ENCODE measurements at places on chromosomes 1 and 21. TPM values are rescaled to one million over a fixed set of nuclear protein-coding genes. Genes with fewer than 3 reads are reported as not detected.

- no peak for DNase-seq
These were observed 129.3 kb upstream of the PLPPR5 start for GRCh38 chr1:99133756-99134500.

DNA sequence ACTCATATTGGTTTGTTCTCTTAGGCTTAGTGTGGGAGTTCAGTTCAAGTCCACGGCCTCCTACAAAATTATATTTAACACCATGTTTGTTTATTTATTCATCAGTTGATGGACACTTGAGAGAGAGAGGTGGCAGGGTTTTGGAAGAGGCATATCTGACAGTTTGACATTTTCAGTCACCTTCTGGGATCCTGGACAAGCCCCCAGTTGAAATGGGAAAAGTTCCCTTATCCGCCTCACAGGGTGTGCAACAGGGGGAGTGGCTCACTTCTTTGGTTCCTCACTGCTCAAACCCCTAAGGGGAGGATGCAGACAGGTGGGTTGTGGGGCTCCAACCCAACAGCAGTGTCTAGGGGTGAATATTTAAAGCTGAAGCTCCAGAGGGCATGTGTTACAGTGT lies 52.3 kb upstream of the TNFSF18 start:
- no peak for DNase-seq

DNA sequence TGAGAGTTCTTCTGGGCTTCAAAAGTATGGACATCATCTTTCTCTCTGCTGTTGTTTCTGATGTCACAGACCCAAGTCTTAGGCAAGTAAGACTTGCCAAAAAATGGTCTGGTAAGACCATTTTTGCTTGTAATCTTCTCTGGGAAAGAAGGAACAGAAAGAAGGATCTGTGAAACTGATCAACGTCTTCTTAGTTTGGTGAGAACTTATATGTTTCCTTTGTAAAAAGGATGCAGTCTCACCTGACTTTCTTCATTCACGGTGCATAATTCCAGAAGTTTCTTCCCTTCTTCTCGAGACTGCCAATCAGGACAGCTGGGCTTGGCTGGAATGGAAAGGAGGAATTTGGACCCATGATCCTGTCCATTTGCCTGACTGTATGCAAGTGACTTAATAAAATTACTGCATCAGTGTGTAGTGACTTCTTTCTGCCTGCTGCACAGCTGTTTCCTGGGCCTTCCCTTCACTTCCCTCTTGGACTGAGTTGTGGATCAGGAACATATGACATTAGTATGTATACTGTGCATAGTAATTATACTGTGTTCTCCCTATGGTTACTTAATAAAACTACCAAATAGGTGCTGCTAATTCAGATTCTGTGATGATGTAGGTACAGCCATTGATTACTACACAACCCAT lies 7.6 kb upstream of the DENND1B start:
- DNase-seq: no peak

DNA sequence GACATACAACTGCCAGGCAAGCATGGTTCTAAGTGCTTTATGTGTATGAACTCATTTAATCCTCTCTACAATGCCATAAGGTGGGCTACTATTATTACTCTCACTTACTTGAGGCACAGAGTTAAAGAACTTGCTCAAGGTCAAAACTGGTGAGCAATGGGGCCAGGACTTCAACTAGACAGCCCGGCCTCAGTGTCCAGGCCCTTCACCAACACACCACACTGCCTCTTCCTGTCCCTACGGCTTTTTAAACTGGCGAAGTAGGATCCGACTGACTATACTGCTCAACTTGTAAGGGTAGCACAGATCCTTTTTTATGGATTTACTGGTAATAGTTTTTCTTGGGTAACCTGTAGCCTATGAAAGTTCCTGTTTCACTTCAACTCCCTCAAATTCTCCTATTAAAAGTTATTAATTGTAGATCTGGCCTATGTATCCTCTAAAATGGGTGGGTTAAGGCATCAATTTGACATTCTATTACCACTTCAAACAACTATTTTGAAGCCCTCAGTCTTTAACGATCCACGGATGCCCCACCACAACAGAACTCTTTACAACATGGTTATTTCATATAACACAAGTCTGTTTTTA lies 4.3 kb downstream of the ERRFI1 start:
- no peak for DNase-seq

- no peak for DNase-seq
These were observed 1.7 kb downstream of the CDC14A start for GRCh38 chr1:100353988-100354387.

IFNLR1 gene
- 1.1 TPM for polyA plus RNA-seq

- no peak for DNase-seq
These were observed 25.9 kb upstream of the PEF1 start for GRCh38 chr1:31670593-31670964.

DNA sequence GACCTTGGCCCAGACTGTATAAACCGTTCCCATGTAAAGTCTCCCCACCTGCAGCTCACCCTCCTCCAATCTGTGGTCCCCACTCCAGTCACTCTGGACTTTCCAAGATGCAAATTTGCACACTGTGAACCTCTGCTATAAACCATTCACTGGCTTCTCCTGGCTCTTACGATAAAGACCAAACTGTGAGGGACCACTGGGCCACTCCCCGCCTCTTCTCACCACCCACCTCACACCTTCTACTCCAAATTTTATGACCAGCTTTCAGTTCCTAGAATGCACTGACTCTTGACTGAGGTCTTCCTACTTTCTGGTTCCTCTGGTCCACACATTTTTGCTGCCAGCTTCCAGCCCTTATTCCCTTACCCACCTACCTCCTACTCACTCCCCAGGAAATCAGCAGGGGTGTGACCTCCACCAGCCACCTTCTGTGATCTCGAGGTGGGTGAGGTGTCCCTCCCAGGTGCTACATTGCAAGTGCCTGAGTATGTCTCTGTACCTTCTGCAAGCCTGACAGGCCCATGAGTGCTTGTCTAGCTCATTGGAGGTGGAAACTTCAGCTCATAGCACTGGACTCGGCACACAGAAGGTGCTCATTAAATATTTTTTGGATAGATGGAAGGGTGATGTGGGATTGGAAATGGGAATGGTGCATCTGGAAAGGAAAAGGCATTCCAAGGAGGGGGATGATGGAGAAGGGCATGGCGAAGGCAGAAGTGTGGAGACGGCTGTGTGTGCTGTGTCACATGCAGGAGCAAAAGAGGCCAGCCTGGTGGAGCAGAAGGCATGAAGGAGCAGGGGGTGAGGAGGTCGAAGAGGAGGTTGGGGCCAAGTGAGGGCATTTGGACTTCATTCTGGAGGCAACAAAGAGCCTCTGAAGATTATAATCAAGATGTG lies 15.6 kb upstream of the CSF1 start:
- DNase-seq: no peak

CLEC20A gene
- polyA plus RNA-seq: 0.56 TPM

DNA sequence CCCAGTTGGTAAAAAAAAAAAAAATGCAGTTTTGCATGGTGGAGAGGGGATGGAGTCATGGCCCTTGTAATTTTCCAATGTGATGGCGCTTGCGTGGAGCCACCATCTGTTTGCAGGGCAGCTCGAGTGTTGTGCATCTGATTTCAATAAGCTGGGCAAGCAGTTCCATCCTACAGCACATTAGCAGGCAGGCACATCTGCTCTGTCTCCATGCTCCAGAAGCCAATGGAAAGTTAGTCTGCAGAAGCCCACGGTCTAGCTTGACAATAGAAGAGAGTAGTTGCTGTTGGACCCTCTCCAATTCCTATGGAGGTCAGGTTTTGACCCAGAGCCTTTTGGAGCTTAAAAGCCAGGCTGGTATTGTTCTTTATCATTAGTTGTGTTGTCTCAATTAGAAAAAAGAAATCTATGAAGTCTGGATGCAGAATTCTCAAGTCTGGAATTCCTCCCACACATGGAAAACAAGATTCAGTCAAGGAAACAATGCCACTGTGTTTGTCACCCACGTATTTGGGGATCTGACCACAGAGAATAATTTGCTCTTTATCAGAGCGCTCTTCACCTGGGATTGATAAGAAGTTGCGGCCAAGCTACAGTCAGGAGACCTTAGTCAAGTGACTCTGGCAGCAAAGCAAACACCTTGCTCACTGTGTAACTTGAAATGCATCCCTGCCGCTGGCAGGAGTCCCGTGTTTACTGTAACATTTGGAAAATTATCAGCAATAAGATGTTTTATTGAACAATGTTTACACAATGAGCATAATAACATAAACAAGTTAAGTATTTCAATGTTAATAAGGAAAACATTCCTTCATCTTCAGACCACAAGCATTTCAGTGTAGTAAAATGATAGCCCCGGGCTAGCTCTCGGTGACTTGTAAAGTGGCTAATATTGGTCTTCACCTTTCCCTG lies 20.7 kb downstream of the NGF start:
- DNase-seq: no peak

GRCh38 chr1:31373897-31374486 lies 1.1 kb upstream of the FABP3 start:
- DNase-seq: no peak

DNA sequence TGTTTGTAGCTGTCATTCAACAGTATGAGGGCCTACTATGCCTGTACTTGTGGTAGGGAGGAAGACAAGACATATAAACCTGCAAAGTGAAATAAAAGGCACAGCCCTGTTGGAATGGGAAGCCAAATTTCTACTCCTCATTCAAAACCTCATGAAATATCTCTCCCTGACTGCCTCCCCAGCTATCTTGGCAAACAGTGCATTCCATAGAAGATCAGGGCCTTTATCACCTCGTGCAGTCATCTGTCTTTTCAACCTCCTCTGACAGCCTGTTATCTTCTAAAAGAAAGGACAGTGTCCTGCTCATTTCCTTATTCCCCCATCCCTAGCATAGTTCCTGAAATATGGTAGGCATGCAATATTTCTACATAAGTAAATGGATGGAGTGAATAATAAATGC lies 71.0 kb downstream of the SH3GLB1 start:
- no peak for DNase-seq

GRCh38 chr1:17735793-17736192 lies 19.3 kb upstream of the ACTL8 start:
- no peak for DNase-seq

All from left renal pelvis (tissue), 4 donors.